Activated CD8-positive, alpha-beta T cell treated with anti-CD3 and anti-CD28 coated beads for 36 hours (primary cell): ENCODE measurements at places on chromosomes 2 and 18. TPM values are rescaled to one million over a fixed set of nuclear protein-coding genes. Genes with fewer than 3 reads are reported as not detected.

The SMYD1 gene
- total RNA-seq = not detected

DNA sequence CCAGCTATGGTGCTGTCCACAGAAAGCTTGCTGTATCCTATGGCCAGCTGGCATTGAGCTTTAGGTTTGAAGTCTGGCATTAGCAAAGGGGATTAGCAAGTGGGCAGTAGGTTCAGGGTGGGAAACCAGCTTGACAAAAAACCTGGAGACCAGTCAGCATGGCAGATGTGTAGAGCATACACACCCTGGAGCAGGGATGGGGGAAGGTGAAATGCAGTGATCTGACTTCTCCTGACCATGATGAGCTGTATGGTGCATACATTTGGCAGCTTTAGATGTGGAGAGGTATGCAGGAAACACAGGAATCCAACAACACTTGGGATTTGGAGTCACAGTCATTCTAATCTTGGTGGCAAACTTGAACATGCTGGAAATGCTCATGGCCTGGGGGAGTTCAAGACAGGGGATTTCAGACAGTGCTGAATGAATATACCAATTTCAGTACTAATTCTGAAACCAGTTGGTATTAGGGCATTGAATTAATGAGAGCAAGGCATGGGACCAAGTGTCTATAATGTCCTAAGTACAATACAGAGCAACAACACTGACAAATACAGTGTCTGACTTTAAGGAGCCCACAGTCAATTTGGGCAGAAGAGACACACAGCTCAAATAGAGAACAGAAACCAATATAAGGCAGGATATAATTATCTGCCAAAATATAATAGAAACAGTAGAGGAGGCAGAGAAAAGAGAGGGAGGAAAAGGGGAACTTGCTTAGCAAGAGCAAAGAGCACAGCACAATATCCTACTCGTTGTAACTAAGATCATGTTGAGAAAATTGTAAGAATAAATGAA lies 11.8 kb downstream of the ARHGAP15 start:
- no peak for DNase-seq

GRCh38 chr2:168751104-168751740 lies 51.2 kb upstream of the NOSTRIN start:
- DNase-seq = peak; percentile 74

- DNase-seq = no peak
Measured at GRCh38 chr18:30917651-30918050, 124.9 kb downstream of the DSC3 start.

DNA sequence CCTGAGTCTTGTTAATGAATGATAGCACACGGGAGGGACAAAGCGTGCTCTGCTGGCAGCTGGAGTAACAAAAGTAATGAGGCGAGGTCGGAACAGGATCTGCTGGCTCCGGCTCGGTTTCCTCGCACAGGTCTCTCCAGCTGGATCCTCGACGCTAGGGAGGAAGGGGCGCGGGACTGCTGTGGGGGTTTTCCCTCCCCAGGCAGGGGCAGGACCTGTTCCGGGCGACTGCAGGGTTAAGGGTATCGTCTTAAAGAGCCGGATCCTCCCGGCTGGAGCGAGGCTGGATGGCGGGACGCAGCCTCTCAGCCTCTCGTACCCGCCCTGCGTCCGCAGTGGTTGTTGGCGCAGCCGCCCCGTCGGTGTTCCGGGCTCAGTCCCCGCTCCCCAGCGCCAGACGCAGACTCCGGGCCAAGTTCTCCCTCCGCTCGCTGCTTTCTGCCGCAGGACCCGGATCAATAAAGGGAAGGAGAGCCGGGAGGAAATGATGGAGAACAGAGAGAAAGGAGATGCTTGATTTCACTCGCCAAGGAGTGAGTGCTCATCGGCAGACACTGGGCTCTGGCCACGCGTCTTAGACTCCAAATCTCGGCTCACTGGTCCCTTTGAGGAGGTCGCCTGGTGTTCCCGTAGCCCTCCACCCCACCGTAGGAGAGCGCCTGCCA lies 1.1 kb upstream of the LIPG start:
- peak; percentile 8 for DNase-seq

The DLX1 gene
- not detected for total RNA-seq

The CDK15 gene
- not detected for total RNA-seq

- DNase-seq = no peak
Measured at GRCh38 chr2:186575856-186576255, 14.0 kb upstream of the ITGAV start.

DNA sequence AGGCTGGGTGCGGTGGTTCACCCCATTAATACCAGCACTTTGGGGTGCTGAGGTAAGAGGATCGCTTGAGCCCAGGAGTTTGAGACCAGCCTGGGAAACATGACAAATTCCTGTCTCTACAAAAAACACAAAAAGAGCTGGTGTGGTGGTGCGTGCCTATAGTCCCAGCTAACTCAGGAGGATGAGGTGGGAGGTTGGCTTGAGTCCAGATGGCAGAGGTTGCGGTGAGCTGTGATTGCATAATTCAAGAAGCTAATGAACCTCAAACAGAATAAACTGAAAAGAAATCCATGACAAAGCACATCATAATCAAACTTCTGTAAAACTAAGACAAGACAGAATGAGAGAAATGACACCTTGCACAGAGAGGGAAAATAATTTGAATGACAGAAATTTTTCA lies 54.8 kb downstream of the SEMA4F start:
- no peak for DNase-seq

DNA sequence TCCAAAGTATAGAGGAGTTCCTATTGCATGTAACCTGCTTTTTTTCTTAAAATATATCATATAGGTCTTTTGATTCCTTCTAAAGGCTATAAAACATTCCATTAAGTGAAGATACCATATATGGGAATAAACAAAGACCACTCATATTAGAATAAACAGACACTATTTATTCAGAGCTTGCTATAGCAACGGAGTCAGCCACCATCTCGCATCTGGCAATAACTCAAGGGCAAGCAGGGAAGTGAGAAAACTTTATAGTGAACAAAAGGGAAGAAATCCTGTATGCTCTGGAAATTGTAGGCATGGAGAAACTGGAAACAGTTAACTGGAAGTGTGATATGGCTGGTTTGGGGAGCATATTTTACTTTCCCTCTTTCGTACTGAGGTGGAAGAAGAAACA lies 301.9 kb downstream of the PTH2R start:
- no peak for DNase-seq

The TMEM247 gene
- total RNA-seq = not detected

GRCh38 chr2:102871707-102872106 lies 109.9 kb downstream of the TMEM182 start:
- DNase-seq = no peak

The LIPG gene
- total RNA-seq = 0.27 TPM

DNA sequence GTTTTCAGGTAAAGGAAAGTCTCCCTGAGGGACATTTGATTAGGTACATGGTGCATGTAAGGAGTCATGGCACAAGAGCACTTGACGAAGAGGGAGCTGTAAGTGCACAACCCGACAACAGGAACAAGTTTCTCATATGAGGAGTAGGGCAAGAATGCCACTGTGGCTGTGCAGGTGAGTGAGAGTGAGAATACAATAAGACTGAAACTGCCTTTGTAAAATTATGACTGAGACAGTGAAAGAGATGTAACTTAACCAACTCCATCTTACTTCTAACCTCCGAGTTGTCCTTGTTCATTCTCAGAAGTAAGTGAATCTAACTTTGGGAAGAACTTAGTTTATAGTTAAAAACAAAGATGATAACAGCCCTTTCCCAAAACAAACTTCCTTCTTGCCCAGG lies 1025.8 kb upstream of the CNTNAP5 start:
- no peak for DNase-seq

- no peak for DNase-seq
Measured at GRCh38 chr2:170229744-170230143, 51.8 kb downstream of the MYO3B start.

The SERPINB10 gene
- not detected for total RNA-seq

The PROM2 gene
- 0.47 TPM for total RNA-seq

The AAMP gene
- 75.8 TPM for total RNA-seq

The BMP10 gene
- not detected for total RNA-seq

The LOXL3 gene
- 0.38 TPM for total RNA-seq

The GKN2 gene
- total RNA-seq = not detected

GRCh38 chr2:197615016-197615652 lies 60.3 kb downstream of the RFTN2 start:
- DNase-seq = no peak

The TUBA3E gene
- not detected for total RNA-seq
